ENCODE measurements at places on chromosomes 5 and 9.

- DNase-seq = no peak
Observed at GRCh38 chr5:171839112-171839511, 53.5 kb downstream of the SMIM23 start.

GRCh38 chr5:35016174-35017051 lies 31.3 kb downstream of the AGXT2 start:
- DNase-seq = no peak

DNA sequence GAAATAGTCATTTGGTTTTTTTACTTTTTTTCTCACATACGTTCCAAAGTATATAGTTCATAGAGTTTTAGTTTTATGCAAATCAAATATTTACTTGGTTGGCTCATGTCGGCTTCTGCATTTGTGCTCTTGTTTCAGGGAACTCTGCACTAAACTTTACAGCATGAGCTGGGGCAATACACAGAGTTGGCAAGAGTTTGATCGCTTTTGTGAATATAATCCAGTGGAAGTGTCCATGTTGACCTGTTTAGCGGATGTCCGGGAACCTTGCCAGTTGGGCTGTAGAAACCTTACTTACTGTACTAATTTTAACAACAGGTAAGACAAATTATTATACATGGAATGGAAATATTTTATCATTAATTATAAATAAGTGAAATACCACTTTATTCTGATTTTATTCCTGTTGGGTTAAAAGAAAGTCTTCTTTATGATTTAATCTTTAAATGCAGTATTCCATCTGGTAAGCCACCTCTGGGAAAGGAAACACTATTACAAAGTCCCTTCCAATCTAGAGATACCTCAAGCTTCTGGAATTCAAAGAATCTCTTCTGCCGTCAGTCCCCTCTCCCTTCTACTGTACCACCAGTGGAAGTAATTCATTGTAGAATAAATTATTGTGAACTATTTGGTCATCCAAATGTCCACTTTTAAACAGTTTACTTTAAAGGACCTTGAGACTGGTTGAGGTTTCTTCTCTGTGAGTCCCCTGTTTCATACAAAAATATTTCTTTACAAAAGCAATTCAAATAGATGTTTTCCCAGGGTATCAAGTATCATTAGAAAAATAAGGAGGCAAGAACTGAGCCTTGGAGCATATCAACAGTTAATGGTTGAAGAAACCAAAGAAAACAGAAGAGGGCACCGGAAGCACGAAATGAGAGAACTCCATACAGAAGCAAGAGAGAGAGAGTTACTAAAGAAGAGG lies 45.2 kb upstream of the GLIPR2 start:
- DNase-seq = no peak

DNA sequence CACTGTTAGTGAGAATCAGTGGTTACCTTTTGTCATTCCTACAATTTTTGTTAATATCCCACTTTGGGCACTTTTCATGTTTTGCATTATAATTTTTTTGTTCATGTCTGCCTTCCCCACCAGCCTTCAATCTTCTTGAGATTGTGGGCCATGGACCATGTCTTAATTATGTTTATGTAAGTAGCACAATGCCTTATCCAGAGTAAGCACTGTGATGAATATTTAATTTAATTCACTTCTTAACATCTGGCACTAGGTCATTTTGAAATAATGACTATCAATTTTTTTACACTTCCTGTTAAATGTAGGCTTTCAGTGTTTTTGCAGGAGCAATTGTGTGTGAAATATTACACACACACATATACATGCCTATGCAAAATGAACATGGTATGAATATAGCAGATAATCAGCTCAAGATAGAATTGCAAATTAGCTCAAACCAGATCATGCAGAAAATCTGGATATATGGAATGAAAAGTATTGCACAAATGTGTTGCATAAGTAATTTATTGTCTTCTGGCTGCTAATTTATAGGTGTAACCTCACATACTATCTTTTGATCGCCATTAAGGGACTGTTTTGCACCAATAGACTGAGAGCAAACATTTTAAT lies 5.3 kb upstream of the SHOC1 start:
- no peak for DNase-seq

- no peak for DNase-seq
Observed at GRCh38 chr5:159826351-159827214, 89.7 kb upstream of the ADRA1B start.

GRCh38 chr5:65213921-65214525 lies 267.7 kb downstream of the ADAMTS6 start:
- DNase-seq = peak; percentile 19

DNA sequence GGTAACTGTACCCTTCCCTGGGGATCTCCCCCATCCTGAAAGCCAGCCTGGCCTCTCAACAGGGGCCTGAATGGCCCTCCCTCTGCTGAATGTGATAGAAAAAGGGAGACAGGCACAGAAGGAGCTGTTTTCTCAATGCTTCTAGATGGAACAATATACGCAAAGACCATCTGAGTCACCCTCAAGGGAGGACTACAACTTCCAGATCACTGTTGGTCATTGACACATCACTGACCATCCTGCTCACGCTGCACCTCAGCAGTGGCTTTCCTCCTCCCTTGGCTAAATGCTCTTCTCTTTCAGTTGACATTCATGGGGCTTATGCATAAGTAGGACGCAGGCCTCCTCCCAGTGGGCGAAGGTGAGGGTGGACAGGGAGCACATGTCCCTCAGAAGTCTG lies 112.2 kb upstream of the SHB start:
- no peak for DNase-seq

DNA sequence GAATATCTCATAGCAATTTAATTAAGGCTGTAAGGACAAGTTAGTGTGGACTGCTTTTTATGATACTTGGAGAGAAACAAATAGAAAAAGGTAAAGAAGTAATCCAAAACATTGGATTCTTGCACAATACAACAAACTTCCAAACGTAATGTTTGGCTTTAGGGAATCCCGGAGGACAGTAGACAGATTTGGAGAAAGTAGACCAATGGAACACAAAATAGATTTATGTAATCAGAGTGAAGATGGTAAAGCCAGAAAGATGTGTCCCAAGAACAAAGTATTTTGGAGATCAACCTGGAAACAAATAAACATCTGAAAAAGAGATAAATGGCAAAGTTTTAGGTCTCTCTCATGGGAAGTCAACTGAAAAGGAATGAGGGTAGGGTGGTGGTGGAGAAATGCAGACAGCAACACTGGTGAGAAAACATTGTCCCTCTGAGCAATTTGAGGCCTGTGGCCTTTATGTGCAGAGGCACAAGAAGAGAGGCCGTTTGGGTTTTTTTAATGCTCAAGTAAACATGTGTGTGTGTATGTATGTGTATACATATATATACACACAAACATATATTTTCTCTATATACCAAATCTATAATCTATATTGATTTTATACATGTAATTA lies 620.6 kb downstream of the PDE4D start:
- no peak for DNase-seq

- DNase-seq = no peak
Observed at GRCh38 chr9:37542895-37543294, 33.3 kb downstream of the FBXO10 start.

DNA sequence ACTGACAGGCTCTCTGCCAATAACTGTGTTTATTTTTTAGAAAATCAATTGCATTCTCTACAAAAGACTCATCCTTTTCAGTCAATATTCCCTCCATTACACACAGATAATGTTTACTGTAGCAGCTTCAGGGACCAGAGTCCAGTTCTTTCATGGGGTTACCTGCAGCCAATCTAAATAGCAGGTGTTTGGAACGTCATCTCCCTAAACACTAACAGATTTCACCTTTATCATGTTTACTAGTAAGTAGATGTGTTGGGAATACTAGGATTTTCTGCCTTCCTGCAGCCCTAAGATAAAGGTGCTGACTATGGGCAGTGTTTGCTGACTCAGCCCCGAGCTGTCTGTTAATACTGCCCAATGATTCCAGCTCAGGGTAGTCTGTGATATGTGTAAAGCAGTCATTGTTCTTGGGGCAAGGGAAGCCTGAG lies 447.0 kb downstream of the KIF4B start:
- DNase-seq = no peak

DNA sequence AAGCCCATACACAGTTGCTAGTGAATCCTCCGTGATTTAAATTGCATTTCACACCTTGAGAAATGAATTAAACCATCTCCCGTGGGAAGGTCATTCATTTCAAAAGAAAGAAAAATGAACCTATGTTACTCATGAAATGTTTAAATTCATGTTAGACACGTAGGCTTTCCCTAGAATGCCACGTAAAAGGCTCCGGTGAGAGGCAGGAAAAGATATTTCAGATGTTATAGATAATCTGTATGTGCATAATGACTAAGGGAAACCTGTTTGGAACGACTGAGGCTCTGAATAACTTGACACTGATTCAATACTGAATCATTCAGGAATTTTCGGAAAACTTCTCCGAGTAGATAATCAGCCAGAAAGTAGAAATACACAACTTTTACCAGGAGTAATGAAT lies 134.3 kb upstream of the ICE1 start:
- no peak for DNase-seq
